ENCODE measurements at places on chromosomes 1 and 21. TPM values are rescaled to one million over a fixed set of nuclear protein-coding genes. Genes with fewer than 3 reads are reported as not detected.
A peak's percentile ranks its signal among the peaks of the same experiment; 100 is the strongest.

- peak; percentile 49 for DNase-seq
- peak overlapping the region; percentile 95 for H3K4me3 ChIP-seq
- no peaks in the 10 kb centered on the region for H3K27me3 ChIP-seq
- peaks cover 44% of the 10 kb centered on the region for H3K4me1 ChIP-seq
These were observed 841 bp downstream of the SNX27 start for GRCh38 chr1:151612501-151613281.

- no peaks in the 10 kb centered on the region for H3K36me3 ChIP-seq
- no peak overlapping the region for H3K27ac ChIP-seq
- no peaks in the 10 kb centered on the region for H3K4me1 ChIP-seq
- H3K4me3 ChIP-seq: no peak overlapping the region
- no peaks in the 10 kb centered on the region for H3K27me3 ChIP-seq
These were observed 36.1 kb downstream of the CLSTN1 start for GRCh38 chr1:9787702-9788101.

DNA sequence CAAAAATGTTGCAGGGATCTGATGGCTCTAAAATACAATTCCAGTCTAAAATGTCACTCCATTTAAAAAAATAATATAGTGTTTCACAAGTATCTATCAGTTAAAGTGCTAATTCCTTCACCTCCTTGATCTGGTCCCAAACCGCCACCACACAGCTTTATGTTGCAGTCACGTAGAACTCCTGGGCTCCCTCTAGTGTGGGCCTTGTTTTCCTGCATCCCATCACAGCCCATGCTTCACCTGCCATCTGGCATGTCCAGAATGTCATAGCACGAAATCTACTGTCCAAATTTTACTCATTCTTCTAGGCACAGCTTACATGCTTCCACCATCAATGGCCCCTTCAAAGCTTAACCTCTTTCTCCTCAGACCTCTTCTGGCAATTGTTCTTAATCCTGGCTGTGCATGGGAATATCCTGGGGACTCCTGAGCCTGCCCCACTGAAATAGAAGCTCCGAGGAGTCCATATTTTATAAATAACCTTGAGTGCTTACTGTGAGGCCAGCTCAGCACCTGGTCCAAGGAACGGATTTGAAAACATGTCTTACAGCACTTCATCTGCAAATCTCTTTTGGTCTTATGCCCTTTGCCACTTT lies 15.5 kb downstream of the FYB2 start:
- no peaks in the 10 kb centered on the region for H3K36me3 ChIP-seq
- H3K4me1 ChIP-seq: peaks cover 8% of the 10 kb centered on the region
- no peak for DNase-seq
- H3K4me3 ChIP-seq: no peak overlapping the region
- H3K27me3 ChIP-seq: no peaks in the 10 kb centered on the region

GRCh38 chr1:185526344-185527307 lies 207.6 kb upstream of the HMCN1 start:
- DNase-seq: no peak
- H3K27ac ChIP-seq: no peak overlapping the region
- H3K27me3 ChIP-seq: no peaks in the 10 kb centered on the region
- no peaks in the 10 kb centered on the region for H3K4me1 ChIP-seq

The ADAM30 gene
- total RNA-seq: not detected

GRCh38 chr1:71153826-71154225 lies 73.0 kb upstream of the ZRANB2 start:
- no peaks in the 10 kb centered on the region for H3K36me3 ChIP-seq
- DNase-seq: no peak
- no peaks in the 10 kb centered on the region for H3K27me3 ChIP-seq
- H3K4me1 ChIP-seq: no peaks in the 10 kb centered on the region
- H3K27ac ChIP-seq: no peak overlapping the region

DNA sequence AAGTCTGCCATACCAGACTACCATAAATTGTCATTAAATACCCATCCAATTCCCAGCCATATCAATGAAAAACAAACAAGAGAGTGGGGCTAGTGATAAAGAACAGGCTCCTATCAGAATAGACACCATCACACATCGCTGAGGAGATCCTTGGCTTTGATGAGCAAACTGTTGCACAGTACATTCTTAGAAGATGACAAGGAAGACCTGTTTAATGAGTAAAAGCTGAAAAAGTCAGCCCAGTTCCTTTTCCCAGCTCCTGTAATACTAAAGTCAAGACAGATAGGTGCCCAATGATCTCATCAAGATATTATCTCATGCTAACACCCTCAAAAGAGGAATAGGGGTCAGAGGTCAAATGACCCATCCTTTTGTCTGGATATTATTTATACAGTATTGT lies 164.5 kb upstream of the COA6 start:
- peaks cover 6% of the 10 kb centered on the region for H3K4me1 ChIP-seq
- H3K36me3 ChIP-seq: no peaks in the 10 kb centered on the region
- H3K27me3 ChIP-seq: peaks cover 11% of the 10 kb centered on the region
- no peak overlapping the region for H3K4me3 ChIP-seq
- DNase-seq: no peak
- H3K27ac ChIP-seq: no peak overlapping the region

DNA sequence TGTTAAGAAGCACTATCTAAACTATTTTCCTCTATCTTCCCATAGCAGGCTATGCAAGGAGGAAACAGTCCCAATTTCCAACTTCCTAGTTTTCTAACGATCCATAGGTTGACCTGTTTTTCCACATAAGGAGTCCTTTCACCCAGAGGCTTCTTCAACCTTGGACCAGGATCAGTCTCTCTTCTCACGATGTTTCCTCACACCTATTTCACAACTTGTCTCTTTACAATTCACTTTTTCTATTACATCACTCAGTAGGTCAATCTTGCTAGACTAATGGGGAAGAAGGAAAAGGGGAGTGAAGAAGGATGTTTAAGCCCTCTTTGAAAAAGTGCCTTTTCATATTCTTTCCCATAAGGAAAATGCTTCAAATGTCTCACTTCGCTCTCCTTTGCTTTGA lies 15.9 kb downstream of the PALMD start:
- H3K4me1 ChIP-seq: peaks cover 10% of the 10 kb centered on the region
- DNase-seq: no peak
- no peak overlapping the region for H3K27ac ChIP-seq
- H3K36me3 ChIP-seq: no peaks in the 10 kb centered on the region

DNA sequence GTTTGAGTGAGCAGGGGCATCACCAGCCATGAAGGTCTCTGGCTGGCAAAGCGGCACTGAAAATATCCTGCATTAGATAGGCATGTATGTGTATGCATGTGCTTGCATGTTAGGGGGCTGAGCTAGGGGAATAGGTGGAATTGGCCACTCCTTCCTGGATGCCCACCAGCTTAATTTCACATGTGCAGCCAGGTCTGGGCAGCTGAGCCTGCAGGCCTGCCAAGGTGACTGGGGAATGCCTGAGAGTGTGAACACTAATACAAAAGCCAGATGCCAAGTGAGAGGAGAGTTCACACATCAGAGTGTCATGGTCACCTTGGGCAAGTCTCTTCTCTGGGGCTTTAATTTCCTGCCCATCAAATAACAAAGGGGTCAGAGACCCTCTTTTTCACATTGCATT lies 155.9 kb downstream of the HIVEP3 start:
- H3K36me3 ChIP-seq: no peaks in the 10 kb centered on the region
- no peaks in the 10 kb centered on the region for H3K4me1 ChIP-seq
- H3K27ac ChIP-seq: no peak overlapping the region
- no peaks in the 10 kb centered on the region for H3K27me3 ChIP-seq
- no peak overlapping the region for H3K4me3 ChIP-seq

The GUCA2A gene
- total RNA-seq: not detected

The SMIM1 gene
- not detected for total RNA-seq

The LAPTM5 gene
- total RNA-seq: not detected

DNA sequence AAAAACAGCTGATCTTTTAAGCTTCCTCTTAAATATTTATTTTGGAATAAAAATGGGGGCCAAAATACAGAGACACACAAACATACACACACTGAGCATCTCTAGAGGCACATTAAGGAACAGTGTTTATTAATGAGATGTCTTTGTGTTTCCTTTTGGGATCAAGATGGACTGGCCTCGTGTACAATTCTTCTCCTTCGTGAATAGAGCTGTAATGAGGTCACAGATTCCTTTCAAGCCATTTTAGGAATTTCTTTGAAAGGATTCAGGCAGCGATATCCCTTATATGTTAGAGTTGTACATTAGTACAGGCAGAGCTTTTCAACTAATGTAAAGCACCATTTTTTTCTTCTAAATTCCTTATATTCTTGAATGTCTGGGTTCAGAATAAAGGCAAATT lies 295.7 kb downstream of the CHRM3 start:
- no peak overlapping the region for H3K27ac ChIP-seq
- no peaks in the 10 kb centered on the region for H3K4me1 ChIP-seq
- DNase-seq: no peak
- no peaks in the 10 kb centered on the region for H3K27me3 ChIP-seq

- H3K4me3 ChIP-seq: no peak overlapping the region
- H3K27me3 ChIP-seq: no peaks in the 10 kb centered on the region
- no peaks in the 10 kb centered on the region for H3K36me3 ChIP-seq
- peak; percentile 51 for DNase-seq
These were observed 20.7 kb downstream of the CD34 start for GRCh38 chr1:207890136-207890738.

The NID1 gene
- 33.8 TPM for total RNA-seq

The ADAMTS4 gene
- not detected for total RNA-seq

The FCGR3A gene
- total RNA-seq: not detected

The KCNA3 gene
- total RNA-seq: not detected

- no peak overlapping the region for H3K27ac ChIP-seq
- H3K36me3 ChIP-seq: no peaks in the 10 kb centered on the region
- no peaks in the 10 kb centered on the region for H3K4me1 ChIP-seq
These were observed 868.5 kb downstream of the BRINP3 start for GRCh38 chr1:189609167-189609566.

Data from SJSA1 (cell line).